ENCODE measurements at places on chromosomes 11 and 22.

DNA sequence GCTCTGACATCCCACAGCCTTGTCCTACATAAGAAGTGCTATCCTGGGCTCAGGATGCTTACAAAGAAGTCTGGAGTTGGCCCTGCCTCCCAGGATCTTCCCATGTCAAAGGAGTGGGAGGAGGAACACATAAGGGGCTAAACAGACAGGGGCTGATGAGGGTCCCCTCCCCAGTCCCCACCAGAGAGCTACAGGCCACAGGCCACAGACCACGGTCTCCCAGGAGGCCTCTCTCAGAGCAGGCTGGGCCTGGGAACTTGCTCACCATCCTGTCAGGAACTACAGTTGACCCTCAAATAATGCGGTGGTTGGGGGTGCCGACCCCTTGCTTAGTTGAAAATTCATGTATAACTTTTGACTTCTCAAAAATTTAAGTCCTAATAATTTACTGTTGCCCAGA is 315.5 kb downstream of the NTM start:
- no peak for DNase-seq

DNA sequence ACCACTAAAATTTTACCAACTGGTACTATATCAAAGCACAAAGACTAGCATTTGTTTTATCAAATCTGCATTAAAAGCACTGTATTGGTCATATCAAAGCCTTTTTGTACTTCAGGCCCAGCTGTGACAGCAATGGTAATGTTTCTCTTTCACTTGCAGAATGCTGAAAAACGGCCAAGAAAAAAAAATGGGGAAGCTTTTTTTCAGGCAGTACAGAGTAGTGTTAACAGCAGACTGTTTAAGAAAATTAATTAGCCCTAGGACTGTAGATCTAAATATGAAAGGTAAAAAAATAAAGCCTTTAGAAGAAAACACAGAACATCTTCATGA is 33.3 kb downstream of the DENND5A start:
- no peak for DNase-seq

- DNase-seq = no peak
Measured at GRCh38 chr22:45477366-45478107, 25.1 kb upstream of the FBLN1 start.

DNA sequence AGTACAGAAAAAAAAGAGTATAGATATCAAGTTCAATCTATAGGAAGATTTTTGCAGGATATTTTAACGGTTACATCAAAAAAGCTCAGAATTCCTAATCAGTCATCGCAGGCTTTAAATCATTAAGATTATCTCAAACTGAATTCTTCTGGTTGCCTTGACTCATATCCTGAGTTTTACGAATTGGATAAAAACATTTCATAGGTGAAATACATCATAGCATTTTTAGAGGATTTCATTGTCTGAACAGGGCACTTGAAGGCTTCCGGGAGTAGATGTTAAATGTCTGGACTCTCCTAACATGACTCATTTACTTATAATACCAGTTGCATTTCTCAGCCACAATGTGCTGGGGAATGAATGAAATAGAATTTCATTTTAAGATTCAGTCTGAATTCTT is 2216.6 kb upstream of the RAG2 start:
- DNase-seq = peak; percentile 93

DNA sequence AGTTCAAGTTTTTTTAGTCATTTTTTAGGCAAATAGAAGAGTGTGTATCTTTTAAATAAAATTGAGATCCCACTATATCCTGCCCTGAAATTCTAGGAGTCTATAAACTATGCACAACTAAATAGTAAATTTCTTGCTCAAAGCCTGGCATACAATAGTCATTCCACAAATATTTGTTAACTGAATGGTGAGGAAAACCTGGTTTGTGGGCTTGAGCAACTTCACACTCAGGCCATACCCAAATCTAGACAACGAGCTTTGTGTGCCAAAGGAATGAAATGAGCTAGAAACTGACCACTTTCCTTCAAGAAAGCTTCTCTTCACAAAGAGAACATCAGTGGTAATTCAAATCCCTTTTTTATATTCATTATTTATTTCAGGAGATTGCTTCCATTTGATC is 39.6 kb upstream of the AMOTL1 start:
- DNase-seq = peak; percentile 74
